Activated CD8-positive, alpha-beta T cell treated with anti-CD3 and anti-CD28 coated beads for 36 hours (primary cell): ENCODE measurements at places on chromosomes 1 and 21. TPM values are rescaled to one million over a fixed set of nuclear protein-coding genes. Genes with fewer than 3 reads are reported as not detected.

DNA sequence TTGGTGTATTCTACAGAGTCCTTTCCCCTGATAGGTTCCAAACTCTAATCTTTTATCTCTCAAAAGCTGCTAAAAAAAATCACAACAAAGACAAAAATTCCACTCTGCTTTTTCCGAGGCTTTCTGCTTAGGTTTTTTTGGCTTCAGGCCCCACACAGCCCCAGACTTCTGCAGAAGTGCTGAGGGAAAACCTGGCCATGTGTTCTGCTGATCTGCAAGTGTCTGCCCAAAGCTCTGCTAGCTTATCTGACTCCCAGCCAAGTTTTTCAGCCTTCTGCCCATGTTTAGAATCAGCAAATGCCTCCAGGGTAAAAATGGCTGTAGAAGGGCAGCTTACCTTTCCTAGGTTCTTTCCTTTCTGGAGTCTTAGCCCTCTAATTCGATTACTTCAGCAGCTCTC lies 28.4 kb downstream of the DISP3 start:
- no peak overlapping the region for H3K4me3 ChIP-seq
- H3K27me3 ChIP-seq = peaks cover 1% of the 10 kb centered on the region
- H3K27ac ChIP-seq = no peak overlapping the region

DNA sequence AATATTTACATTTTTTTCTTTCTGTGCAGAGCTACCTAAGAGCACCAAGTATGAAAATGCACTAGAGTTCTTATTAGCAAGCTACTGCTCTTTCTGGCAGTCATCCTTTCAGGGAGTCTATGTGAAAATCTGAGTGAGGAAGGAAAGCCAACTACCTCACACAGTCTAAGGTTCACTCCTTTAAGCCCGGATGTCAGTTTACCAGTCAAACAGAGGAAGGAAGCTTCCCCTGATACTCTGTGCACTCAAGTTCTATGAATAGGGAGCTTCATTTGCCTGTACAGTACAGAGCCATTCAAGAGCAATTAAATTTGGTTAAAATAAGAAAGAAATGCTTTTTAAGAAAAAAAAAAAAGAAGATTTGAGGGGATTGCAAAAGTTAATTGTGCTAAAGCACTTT lies 6.9 kb downstream of the COL11A1 start:
- H3K27ac ChIP-seq = no peak overlapping the region
- no peak overlapping the region for H3K4me3 ChIP-seq
- peaks cover under 1% of the 10 kb centered on the region for H3K27me3 ChIP-seq
- H3K36me3 ChIP-seq = no peaks in the 10 kb centered on the region

DNA sequence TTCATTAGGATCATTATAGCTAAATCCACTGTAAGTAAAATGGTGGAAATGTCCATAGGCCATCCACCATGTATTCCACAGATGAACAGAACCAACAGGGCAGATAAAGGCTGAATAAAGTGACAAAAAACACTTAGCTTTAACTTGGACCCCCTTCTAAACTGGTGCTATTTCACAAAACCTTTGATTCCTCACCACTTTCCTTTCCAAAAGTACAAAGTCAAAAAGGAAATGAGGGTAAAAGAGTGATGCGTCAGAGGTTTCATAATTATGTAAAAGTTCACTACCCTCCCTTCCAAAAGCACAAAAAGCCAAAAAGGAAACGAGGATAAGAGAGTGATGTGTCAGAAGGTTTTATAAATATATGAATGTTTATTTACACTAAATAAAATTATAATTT lies 172.2 kb downstream of the TBX15 start:
- no peak overlapping the region for H3K27ac ChIP-seq
- H3K27me3 ChIP-seq = no peaks in the 10 kb centered on the region
- H3K4me1 ChIP-seq = no peaks in the 10 kb centered on the region
- no peak overlapping the region for H3K4me3 ChIP-seq

- peak overlapping the region; percentile 64 for H3K4me3 ChIP-seq
- H3K27me3 ChIP-seq = no peaks in the 10 kb centered on the region
- peaks cover 22% of the 10 kb centered on the region for H3K4me1 ChIP-seq
- peak overlapping the region; percentile 96 for H3K27ac ChIP-seq
These were observed 33.1 kb upstream of the DIP2A start for GRCh38 chr21:46425571-46425970.

The SELL gene
- total RNA-seq = 105 TPM

GRCh38 chr21:35503671-35504070 lies 454.6 kb upstream of the RUNX1 start:
- H3K4me3 ChIP-seq = no peak overlapping the region
- DNase-seq = no peak
- H3K36me3 ChIP-seq = no peaks in the 10 kb centered on the region
- H3K27ac ChIP-seq = peak overlapping the region; percentile 74
- H3K27me3 ChIP-seq = no peaks in the 10 kb centered on the region

DNA sequence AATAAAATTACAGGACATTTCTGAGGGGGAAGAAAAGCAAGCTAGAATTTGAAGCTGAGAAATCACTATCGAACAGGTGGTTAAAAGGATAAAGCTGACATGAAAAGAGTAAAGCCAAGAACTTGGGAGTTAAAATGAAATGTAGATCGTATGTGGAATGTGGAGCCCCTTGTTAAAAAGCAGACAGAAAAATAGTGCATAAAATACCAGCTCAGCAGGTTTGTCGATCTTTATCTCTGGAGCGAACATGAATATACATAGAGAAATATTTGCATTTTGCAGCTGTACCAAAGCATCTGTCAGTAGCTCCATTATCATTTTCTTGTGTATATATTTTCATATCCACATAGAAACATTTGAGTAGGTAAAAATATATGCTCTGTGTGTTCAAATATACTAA lies 73.6 kb upstream of the CDC42BPA start:
- no peak for DNase-seq
- H3K36me3 ChIP-seq = no peaks in the 10 kb centered on the region
- H3K27me3 ChIP-seq = peaks cover 2% of the 10 kb centered on the region

DNA sequence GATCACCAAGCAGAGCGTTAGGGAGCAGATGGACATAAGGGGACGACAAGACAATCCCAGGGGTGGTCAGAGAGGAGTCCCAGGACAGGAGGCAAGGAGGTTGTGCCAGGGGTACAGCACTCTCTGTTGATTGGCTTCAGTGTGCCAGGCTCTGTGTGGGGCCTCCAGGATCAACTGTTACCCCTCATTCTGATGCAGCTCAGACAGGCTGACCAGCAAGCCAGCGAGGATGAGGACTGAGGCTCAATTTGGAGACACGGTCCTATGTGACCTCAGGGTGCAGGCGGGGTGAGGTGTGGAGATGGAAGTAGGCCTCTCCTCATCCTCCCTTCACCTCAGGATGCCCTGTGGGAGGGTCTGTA lies 4.0 kb downstream of the HYI start:
- peaks cover 4% of the 10 kb centered on the region for H3K27me3 ChIP-seq
- peaks cover 24% of the 10 kb centered on the region for H3K36me3 ChIP-seq
- no peak overlapping the region for H3K4me3 ChIP-seq
- H3K4me1 ChIP-seq = peaks cover 14% of the 10 kb centered on the region

DNA sequence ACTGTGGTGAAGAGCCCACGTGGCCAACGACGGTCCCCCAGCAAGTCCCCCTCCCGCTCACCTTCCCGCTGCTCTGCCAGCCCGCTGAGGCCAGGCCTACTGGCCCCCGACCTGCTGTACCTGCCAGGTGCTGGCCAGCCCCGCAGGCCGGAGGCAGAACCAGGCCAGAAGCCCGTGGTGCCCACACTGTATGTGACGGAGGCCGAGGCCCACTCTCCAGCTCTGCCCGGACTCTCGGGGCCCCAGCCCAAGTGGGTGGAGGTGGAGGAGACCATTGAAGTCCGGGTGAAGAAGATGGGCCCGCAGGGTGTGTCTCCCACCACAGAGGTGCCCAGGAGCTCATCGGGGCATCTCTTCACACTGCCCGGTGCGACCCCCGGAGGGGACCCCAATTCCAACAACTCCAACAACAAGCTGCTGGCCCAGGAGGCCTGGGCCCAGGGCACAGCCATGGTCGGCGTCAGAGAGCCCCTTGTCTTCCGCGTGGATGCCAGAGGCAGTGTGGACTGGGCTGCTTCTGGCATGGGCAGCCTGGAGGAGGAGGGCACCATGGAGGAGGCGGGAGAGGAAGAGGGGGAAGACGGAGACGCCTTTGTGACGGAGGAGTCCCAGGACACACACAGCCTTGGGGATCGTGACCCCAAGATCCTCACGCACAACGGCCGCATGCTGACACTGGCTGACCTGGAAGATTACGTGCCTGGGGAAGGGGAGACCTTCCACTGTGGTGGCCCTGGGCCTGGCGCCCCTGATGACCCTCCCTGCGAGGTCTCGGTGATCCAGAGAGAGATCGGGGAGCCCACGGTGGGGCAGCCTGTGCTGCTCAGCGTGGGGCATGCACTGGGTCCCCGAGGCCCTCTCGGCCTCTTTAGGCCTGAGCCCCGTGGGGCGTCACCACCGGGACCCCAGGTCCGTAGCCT lies 46.8 kb downstream of the TRIM11 start:
- no peak for DNase-seq
- H3K27ac ChIP-seq = no peak overlapping the region
- H3K4me1 ChIP-seq = no peaks in the 10 kb centered on the region
- H3K4me3 ChIP-seq = no peak overlapping the region
- no peaks in the 10 kb centered on the region for H3K27me3 ChIP-seq
